ENCODE measurements at places on chromosomes 4 and X.
A peak's percentile ranks its signal among the peaks of the same experiment; 100 is the strongest.

GRCh38 chrX:20594985-20595384 is 328.3 kb upstream of the RPS6KA3 start:
- DNase-seq: no peak

GRCh38 chr4:172141025-172141424 is 327.8 kb downstream of the GALNTL6 start:
- DNase-seq: peak; percentile 27

GRCh38 chrX:107734646-107735045 is 40.9 kb downstream of the TSC22D3 start:
- no peak for DNase-seq

GRCh38 chrX:85288992-85289723 is 45.4 kb downstream of the ZNF711 start:
- no peak for DNase-seq

GRCh38 chr4:7398788-7399439 is 35.8 kb downstream of the PSAPL1 start:
- no peak for DNase-seq

GRCh38 chrX:135522878-135523693 is 2.6 kb downstream of the INTS6L start:
- DNase-seq: no peak

DNA sequence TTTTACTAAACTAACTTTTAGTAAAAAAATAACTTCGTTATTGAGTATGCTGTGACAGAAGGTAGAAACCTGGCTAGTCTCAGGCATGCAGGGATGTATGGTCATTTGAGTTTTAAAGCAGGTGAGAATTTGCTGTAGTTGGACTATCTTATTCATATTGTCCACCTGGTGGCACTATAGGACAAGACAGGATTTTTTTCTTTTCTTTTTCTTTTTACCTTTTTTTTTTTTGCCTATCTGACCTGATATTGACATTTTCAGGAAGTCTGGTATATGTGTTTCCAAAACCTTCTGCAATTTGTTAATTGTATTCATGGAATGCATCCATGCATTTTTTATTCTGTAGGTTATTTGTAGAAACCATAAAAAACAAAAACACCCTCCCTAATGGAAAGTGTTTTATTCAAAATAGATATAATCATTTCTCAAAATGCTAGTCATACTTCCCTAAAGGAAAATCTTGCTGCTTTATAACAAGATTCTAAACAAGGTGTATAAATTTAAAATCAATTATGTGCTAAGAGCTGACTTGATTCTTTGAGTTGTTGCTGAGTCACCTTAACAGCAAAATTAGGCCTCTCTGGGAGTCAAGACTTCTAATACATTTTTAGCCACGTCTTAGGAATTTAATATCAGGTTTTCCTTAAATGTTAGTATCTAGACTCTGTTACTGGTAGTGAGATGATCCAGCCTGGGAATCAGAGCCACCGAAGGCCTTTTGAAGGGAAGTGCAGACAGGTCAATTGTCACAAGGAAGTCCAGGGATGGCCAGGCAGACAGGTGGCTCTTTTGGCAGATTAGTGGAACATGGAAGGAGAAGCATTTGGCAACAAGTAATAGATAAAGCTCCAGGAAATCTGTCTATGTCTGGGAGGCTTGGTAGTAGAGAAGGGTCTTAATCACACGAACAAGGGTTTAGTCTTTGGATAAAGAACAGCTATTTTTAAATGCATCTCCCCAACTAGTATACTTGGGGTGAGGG is 201.3 kb upstream of the GNPDA2 start:
- no peak for DNase-seq

- DNase-seq: no peak
These were observed 9.1 kb upstream of the HSPA4L start for GRCh38 chr4:127772769-127773671.

GRCh38 chrX:63934791-63935190 is 149.8 kb upstream of the ARHGEF9 start:
- DNase-seq: no peak

DNA sequence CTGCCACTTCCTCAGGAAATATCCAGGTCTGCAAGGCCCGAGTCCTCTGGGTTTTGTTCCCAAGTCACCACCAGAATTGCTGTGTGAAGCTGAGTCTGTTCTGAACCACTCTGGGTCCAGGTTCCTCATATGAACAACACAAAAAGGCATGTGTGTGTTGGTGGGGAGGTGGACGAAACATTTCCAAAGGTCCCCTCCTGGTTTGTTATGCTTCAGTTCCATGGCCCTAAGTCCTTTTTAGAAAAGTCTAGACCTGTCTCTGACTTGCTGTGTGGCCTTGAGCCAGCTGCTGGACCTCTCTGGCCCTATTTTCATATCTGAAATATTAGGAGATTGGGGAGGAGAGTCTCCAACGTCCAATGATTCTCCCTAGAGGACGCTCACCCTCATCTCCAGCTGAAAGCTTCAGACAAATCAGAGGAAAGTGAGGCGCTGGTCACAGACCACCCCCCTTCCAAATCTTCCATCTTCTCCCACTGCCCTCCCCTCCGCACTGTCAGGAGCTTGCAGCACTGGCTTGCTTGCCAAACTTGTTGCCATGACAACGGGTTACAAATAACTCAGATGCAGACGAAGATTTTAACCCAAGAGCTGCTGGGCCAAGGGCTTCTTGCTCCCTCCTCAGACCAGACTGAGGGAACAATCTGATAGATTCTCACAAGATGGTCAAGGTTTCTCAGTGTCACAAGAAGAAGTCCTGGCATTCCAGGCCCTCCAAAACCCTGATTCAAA is 64.5 kb downstream of the SMC1A start:
- DNase-seq: no peak

DNA sequence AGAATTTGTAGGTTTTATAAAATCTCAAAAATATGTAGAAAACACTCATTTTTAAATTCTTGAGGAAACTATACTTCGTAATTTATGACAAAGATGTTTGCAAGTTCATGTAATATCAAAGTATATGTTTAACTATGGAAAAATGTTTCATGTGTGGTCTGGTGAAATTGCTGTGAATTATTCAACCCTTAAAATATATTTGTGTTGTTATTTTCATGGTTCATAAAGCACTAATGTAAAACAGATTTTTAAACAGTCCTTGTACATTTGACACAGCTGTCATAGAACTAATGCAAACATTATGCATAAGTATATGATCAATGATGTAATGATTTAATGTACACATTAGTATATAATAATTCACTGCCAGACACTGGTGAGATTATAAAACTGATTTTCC is 83.1 kb upstream of the ARSJ start:
- DNase-seq: no peak

- DNase-seq: no peak
These were observed 240.4 kb upstream of the PGRMC2 start for GRCh38 chr4:128527946-128528576.

DNA sequence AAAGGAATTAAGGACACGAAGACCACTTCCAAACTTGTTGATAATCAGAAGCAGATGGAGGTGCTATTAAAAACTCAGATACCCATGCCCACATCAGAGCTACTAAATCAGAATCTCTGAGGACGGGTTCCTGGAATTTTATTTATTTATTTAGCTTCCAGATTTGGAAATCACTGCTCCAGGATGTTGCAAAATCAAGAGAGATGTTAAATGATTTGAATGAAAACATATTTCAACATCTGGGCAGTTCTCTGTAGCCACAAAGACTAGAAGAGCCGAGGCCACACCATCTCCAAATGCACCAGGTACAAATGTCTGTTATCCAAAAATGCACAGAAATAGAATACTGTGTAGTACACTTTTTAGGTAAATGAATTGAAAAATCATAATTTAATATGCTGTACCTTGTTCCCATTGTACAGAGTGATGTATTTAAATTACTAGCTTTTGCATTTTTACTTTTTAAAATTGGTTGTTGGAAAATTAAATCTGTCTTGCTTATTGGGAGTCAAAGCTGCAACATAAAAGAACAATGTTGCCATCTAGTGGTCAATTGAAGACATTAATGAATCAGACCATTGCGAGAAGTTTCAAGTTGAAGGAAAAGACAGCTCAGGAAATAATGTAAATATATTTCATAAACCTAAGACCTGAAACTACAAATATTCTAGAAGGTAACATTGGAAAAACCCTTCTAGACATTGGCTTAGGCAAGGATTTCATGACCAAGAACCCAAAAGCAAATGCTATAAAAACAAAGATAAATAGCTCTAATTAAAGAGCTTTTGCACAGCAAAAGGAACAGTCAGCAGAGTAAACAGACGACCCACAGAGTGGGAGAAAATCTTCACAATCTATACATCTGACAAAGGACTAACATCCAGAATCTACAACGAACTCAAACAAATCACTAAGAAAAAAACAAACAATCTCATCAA is 151.3 kb upstream of the TTC29 start:
- DNase-seq: peak; percentile 9

DNA sequence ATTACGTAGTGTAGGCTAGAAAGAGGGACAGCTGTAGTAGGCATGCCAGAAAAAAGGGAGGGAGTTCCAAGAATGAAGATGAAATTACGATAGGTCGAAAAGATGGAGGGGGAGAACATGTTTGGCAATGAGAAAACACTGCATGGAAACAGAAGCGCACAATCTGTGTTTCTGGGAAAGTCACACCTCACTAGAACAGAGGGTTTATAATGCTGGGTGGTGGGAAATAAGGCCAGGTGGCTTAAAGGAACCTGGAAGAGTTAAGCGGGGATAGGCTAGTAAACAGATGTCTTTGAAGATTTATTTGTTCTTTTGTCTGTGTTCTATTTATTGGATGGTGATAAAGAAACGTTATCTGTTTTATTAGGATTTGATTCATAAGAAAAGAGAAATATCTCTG is 29.1 kb downstream of the TRAPPC11 start:
- no peak for DNase-seq

DNA sequence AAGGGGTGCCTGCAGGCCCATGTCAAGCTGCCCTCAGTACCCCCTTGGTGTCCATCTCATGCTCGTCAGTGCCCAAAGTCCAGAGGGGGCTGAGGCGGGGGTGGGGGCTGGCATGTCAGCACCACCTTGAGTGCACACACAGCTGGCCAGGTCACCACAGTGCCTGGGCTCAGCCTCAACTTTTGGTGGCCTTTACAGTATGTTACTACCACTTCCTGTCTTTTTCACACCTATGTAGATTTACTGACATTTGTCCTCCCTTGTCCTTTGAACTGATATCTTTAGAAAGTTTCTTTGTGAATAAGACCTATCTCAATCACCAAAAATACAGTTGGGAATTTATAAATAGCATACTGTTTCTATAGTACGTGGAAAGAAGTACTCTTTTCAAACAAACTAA is 58.7 kb upstream of the NPNT start:
- no peak for DNase-seq

- DNase-seq: peak; percentile 47
These were observed 30.3 kb downstream of the ARAP2 start for GRCh38 chr4:36213977-36214376.

DNA sequence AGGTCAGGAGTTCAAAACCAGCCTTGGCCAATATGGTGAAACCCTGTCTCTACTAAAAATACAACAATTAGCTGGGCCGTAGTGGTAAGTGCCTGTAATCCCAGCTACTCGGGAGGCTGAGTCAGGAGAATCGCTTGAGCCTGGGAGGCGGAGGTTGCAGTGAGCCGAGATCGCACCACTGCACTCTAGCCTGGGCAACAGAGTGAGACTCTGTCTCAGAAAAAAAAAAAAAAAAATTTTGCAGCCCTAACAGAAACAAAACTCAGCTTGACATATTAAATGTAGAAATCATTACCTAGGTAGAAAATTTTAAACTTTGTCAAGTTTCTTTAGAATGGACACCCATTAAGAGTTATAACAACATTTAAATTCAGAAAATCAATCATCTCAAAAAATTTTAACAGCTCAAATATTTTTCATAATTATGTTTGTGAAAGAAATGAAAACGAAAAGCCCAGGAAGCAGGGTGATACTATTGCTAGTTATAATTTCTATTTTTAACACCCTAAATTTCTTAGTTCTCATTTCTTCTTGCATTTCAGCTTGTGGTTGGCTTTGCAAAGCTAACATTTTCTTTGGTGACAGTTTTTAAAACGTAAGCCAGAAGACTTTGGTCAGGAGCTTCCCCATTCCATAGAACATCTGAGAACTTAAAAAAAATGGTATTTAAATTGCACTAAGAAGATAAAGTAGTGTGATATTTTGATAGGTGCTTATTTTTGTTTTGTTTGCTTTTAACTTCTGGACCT is 33.3 kb upstream of the RBBP7 start:
- no peak for DNase-seq

DNA sequence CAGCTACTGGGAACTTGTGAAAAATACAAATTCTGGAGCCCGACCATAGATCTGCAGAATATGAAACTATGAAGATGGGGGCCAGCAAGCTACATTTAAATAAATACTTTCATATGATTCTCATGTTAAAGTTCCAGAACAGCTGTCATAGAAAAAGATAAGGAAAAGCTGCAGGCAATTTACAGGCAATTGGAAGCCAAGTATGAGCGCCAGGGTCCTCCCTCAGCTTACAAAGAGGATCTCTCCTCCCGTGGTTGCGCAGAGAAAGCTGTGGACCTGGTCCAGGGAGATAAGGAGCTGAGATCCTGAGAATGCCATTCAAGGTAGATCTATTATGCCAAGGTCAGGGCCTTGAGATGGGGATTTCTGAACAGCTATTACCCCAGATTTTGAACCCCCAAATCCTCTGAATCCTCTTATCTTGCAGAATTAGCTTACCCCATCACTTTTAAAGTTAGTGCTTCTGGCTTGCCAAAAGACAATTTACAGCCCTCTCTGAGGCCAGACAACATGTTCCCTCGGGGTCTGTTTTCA is 25.6 kb upstream of the FRAS1 start:
- no peak for DNase-seq

DNA sequence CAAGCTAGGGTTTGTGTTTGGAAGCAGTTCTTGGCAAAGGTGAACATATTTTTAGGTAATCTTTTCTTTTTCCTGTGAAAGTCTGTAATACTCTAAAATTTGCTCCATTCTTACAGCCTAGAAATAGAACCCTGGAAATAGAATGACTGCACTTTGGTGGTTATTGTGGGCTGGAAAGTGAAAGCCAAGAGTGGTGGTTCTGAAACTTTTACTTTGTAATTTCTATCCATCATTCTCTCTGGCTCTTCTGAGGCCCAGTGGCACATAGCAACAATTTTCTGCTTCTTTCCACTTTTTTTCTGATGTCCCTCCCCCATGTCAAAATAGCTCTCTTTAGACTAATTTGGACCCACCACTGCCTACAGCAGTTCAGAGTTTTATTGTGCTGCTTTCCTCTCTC is 300.4 kb upstream of the RPS6KA3 start:
- DNase-seq: no peak

DNA sequence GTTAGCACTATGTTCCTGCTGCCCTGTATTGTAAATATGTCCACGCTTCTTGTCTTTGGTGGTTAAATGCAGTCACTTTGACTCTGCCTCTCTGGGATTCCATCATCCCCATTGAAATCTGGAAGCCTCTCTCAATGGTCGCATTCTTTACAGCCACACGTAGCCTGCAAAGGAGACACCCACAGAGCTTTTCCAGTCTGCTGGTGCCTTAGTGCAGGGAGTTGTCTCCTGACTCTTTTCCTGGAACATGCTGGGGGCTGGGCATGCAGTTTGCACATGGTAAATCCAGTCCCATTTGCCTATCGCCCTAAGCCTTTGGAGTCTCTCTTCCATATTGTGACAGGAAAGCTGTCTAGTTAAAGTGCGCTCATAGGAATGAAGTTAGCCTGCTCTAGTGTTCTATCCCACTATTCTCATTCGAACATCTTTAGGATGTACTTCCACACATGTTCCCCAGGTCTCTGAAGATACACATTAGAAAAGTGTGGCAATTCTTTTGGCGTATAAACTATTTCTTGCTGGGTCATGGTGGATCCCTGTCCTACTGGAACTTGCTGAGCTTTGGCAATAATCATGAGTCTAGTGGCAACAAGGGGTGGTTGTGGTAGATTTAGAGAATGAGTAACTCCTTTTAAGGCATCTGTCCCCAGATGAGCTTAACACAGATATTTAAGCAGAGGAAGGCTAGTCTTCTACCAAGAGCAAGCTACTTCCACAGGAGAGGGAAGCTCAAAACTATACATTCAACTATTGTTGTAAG is 33.7 kb downstream of the COQ2 start:
- no peak for DNase-seq

Measured in NCI-H748 treated with DMSO at 0.1 percent for 48 hours (cell line).